Astrocyte of the spinal cord (primary cell): ENCODE measurements at places on chromosomes 13 and 19.
A peak's percentile ranks its signal among the peaks of the same experiment; 100 is the strongest.

- peak; percentile 32 for DNase-seq
Measured at GRCh38 chr13:71079638-71080037, 787.4 kb downstream of the DACH1 start.

- DNase-seq: no peak
Measured at GRCh38 chr19:51811344-51811743, 16.4 kb downstream of the FPR3 start.

DNA sequence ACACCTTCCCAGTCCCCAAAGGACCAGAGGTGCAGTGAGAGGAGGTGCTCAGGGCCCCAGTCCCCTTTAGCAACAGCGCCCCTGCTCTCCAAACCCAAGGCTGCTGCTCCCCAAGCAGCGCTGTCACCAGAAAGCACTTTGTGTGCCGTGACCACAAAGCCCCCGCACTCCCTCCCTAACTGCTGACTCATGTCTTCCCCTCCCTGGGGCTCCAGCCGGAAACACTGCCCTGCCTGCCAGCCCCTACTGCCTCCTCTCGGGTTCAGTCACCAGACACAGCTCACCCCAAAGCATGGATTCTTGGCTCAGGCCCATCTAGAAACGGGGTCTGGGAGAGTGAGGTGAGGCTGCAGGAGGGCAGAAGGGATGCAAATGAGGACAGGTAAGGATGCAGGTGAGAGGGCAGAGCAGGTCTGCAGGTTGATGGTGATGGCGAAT lies 4.9 kb upstream of the TNFSF14 start:
- DNase-seq: peak; percentile 43

DNA sequence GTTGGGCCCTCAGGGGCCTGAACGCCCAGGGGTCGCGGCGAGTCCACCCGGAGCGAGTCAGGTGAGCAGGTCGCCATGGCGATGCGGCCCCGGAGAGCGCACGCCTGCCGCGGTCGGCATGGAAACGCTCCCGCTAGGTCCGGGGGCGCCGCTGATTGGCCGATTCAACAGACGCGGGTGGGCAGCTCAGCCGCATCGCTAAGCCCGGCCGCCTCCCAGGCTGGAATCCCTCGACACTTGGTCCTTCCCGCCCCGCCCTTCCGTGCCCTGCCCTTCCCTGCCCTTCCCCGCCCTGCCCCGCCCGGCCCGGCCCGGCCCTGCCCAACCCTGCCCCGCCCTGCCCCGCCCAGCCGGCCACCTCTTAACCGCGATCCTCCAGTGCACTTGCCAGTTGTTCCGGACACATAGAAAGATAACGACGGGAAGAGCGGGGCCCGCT lies at the start of gene CCNA1:
TSS of gene CCNA1 (plus strand) at position 390 of the 439 bp plus-strand sequence. CDS start 562 bp downstream, outside the sequence.
- DNase-seq: no peak

DNA sequence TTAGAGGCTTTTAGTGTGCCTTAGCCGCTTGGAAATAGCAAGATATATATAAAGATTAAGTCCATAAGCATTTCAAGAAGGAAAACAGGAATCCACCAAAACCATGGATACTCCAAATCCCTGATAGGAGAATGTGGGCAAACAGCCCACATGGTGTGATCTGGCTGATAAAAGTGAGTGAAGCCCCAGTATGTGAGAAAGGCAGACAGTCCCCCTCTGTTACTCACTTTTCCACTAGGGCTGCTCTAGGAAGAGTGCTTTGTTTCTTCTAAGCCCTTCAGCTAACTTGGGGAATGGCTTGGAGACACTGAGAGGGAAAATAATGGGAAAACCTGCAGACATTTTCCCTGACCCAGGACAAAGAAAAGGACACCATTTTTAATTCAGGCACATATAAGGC lies 802.3 kb upstream of the PRR20A start:
- no peak for DNase-seq

- DNase-seq: no peak
Measured at GRCh38 chr19:11400798-11401197, 16.7 kb upstream of the EPOR start.

GRCh38 chr19:13742756-13743155 lies 21.6 kb upstream of the MRI1 start:
- no peak for DNase-seq

GRCh38 chr13:96821381-96821780 lies 172.9 kb downstream of the OXGR1 start:
- DNase-seq: peak; percentile 32

DNA sequence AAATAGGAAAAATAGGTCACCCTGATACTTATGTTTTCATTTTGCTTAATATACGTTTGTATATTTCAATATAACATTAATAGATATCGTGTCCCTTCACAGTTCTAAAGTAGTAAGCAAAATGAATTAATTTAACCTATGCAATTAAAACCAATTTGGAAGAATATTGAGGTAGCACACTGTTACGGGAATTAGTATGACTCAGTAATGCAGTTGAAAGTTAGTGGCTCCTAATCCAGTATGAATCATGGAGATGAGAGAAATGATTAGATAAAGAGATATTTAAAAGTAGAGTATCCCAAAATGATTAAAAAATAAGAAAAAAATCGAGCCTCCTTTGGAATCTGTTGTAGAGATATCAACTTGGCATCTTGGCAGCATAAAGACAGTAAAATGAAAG lies 177.0 kb upstream of the SLITRK6 start:
- DNase-seq: no peak

DNA sequence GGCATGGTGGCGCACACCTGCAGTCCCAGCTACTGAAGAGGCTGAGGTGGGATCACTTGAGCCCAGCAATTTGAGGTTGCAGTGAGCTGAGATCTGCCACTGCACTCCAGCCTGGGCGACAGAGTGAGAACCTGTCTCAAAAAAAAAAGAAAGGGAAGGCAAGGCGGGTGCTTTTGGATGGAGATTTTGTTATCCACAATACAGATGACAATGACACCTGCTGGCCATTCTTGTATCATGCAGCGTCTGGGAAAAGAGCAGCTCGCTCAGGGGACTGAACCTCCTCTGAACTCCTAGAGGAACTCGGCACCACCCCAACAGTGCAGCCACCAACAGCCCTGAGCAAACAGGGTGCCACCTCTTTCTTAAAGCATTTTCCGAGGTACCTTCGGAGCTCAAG lies 22.8 kb downstream of the HAUS8 start:
- DNase-seq: peak; percentile 42

- DNase-seq: no peak
Measured at GRCh38 chr13:114219392-114219791, 15.3 kb upstream of the CDC16 start.

- no peak for DNase-seq
Measured at GRCh38 chr19:9445037-9445436, 9.7 kb upstream of the ZNF266 start.

DNA sequence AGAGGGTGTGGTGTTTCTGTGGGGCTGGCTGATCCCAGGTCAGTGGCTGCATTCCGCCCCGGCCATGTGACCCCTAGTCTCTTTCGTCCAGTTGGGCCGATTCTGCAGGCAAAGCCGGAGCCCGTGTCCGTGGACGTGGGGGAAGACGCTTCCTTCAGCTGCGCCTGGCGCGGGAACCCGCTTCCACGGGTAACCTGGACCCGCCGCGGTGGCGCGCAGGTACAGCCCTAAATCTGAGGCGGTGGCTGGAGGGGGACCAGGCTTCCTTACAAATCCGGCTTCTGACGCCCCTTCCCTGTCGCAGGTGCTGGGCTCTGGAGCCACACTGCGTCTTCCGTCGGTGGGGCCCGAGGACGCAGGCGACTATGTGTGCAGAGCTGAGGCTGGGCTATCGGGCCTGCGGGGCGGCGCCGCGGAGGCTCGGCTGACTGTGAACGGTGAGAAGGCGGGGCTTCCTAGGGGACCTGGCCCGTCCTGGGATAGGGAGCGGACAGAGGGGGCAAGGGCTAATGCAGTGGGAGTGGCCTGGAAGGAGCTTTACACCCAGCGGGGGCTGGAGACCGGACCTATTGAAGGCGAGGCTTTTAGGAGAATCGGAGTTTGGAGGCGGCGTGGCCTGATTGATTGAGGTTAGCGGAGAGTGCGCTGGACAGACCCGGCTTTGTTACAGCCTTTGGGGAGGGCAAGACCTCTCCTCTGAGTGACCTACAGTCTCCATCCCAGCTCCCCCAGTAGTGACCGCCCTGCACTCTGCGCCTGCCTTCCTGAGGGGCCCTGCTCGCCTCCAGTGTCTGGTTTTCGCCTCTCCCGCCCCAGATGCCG lies 4.3 kb downstream of the KIRREL2 start:
- DNase-seq: no peak

DNA sequence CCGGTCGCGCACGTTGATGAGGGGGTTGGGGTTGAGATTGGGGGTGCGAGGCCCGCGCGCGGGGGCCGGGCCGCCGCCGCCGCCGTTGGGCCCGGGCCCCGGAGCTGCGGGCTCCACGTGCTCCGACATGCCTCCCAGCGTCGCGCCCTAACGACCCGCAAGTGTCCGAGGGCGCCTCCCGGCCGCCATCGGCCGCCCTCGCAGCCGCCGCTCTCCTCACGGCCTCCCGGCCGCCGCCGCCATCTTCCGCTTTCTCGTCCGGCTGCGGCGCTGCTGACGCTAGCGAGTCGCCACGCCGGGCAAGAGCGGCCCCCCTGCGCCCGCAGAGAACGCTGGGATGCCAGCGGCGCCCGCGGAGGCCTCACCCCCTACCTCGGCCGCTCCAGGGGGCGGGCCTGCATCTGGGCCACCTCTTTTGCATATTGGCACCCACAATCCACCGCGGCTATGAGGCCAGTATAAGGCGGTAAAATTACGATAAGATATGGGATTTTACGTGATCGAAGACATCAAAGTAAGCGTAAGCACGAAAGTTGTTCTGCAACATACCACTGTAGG lies at the start of gene TMEM259:
TSS of gene TMEM259 (minus strand) at position 256 of the 558 bp plus-strand sequence. CDS start at position 129, 127 bp downstream.
- peak; percentile 98 for DNase-seq

- peak; percentile 72 for DNase-seq
Measured at GRCh38 chr13:75636436-75637180, 478 bp downstream of the LMO7 start.
